Renal cortex interstitium (tissue), 15 donors: ENCODE measurements at places on chromosomes 3 and 15.

DNA sequence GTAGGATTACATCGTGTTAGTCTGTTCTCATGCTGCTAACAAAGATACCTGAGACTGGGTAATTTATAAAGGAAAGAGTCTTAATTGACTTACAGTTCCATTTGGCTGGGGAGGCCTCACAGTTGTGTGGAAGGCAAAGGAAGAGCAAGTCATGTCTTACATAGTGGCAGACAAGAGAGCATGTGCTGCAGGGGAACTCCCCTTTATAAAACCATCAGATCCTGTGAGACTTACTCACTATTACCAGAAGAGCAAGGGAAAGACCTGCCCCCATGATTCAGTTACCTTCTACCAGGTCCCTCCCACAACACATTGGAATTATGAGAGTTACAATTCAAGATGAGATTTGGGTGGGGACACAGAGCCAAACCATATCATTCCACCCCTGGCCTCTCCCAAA lies 3.4 kb downstream of the SLC25A26 start:
- DNase-seq, result no peak

DNA sequence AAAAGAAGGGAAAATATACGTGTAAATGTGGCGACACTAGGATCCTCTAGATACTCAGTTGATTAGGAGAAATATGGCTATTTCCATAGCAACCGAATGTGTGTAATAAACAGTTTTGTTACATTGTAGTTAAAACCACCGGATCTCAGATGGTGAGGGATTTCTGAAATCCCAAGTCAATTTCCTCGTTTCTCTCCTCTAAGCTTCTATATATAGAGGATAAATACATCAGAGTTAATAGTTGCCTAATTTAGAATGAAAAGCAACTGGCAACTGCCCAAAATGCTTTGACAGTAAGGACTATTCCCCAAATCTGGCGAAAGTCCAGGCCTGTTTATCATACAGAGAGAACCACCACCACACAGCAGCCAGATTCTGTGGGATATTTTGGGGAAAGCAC lies 112.6 kb downstream of the GABRB3 start:
- DNase-seq, result no peak

GRCh38 chr15:20357481-20358065 lies 184.0 kb downstream of the GOLGA6L6 start:
- no peak for DNase-seq

DNA sequence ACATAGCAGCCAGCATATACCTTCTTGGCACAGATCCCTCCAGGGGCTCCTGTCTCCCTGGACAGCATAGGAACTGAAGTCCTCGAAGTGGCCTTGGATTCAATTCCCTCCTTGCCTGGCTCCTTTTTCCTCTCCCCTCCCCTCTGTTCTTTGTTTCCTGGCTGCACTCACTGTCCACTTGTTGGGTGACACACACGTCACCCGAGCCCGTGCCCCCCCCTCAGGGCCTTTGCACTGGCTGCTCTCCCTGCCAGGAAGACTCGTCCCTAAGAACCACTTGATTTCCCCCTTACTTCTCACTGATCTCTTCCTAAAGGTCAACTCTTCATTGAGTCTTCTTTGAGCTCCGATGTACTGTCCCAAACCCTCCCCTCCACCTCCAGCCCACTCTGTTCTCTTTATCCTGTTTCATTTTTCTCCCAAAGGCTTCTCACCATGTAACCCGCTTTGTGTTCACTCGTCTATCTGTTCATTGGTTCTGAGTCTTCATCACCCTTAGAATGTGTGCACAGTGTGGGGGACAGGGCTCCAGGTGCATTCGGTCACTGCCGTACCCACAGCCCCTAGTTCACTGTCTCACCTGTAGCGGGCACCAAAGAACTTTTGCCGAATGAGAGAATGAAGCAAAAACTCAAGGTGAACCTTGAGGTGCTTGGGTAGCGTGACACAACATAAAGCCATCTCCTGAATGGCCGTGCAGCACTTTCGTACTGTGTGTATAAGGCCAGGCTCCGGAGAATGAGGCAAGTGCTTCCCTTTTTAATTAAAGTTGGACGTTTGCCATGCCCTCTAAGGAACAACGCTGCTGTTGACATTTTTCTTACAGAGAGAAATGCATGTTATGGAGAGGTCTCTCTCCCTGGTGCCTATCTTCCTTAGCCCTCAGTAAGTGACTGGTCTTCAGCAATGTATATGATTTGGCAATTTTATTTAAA lies 74.0 kb downstream of the CHRNA7 start:
- no peak for DNase-seq

DNA sequence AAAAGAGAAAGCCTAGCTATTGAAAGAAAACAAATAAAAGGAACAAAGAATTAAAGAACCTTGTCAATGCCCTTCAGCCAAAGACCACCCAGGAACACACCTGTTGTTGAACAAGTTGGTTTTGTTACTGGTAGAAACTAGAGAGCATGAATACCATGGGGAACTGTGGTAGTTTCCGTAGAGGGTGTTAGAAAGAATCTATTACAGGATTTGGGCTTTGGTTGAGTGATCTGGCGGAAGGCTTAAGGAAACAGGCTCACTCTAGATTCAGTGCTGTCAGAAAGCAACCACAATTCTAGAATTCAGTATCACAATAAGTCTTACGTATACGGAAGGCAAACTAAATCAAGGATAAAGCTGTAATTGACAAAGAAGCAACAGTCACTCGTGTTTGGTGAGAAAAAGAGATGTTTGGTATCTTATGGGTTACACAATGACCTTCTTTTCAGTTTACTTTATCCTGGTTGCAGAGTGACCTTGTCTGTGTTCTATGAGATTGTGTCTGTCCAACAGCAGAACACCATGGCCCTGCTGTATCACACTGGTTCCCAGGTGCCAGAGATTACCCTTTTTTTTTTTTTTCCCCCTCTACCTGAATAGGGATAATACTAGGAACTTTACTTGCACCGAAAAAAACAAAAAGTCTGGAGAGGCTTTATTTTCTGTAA lies 265.9 kb downstream of the SHQ1 start:
- no peak for DNase-seq

DNA sequence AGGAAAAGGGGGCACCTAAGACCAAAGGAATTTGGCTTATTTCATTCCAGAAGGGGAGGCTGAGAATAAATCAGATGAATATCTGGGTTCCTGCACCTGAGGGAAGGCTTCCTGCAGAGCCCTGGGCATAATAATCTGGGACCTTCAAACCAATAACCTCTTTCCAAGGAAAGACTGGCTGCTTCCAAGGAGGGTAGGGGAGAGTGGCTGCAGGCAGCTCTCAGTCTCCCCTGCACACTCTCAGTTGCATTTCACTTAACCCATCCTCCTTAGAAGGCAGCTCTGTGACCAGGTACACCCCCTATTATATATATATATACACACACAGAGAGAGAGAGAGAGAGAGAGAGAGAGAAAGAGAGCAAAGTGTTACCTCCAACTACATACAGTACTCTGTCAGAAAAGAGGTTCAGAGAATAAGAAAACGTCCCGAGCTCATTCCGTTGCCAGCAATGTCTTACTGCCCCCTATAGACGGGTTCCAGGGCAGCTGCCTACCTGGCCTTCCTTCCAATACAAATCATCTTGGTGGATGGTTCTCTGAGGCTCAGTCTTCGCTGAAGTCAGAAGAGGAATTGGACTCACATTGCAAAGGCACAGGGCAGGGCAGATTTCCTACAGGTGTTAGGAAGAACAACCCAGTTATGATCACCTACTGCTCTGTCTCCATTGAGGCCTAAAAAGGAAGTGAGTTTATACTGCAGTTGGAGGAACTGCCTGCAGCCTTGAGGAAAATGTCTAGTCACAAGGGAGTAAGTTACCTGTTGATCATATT lies 26.1 kb downstream of the CAPN3 start:
- DNase-seq, result peak; percentile 26

GRCh38 chr15:75213768-75214221 lies 12.1 kb downstream of the C15orf39 start:
- DNase-seq, result no peak

DNA sequence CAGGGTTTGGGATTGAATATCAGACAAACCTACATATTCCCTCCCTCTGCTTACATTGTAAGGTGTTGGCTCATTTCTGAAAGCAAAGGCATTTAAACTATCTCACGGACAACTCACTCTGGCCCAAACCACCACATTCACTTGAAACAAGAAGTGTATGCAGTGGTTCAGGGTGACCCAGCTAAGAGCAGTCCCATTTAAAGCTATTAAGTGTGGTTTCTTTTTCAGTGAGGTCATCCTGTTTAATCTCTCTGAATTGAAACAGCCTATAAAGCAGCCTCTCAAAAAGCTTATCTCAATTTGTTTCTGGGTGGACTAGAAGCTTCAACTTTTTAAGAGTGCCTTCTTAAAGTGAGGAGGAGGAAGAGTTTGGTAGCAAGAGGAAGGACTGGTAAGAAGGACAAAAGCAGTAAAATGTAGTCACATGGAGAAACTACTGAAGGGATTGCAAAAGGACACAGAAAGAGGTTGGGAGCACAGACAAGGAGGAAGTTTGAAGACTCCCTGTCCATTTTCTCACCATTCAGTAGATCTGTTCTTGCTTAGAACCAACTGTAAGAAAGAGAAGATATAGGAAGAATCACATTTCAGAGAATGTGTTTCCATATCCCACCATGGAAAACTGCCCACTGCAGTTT lies 151.6 kb downstream of the TMCO5A start:
- no peak for DNase-seq

DNA sequence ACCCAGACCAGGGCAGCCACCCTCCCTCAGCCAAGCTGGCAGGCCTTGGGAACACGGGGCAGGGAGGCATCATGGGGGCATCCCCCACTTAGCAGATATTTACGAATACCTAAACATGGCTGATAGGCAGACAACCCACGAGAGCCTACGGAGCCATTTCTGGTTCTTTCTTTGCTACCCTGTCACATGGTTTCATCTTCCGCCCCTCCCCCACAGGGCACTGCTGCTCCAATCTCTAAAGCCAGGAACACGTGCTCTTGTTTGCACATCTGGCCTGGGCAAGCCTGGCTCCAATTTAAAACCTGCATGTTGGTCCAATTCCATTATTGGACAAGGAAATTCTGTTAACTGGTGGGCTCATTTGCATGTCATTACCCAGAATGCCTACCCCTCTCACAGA lies 447.4 kb upstream of the NR2F2 start:
- no peak for DNase-seq

DNA sequence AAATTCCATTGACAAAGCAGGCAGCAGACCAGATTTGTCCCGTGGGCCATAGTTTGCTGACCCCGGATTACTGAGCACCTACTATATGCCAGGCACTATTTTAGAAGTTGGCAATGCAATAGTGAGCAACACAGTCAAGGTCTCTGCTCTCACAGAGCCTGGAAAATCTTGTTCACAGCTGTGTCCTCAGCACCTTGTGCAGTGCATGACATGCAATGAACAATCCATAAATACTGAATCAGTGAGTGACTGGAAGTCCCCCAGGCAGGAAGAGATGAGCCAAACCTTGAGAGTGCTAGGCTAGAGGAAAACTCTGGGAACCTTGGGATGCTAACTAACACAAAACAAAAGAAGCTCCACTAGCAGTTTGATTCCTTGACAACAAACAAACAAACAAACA lies 14.4 kb downstream of the TM4SF1 start:
- DNase-seq, result no peak

DNA sequence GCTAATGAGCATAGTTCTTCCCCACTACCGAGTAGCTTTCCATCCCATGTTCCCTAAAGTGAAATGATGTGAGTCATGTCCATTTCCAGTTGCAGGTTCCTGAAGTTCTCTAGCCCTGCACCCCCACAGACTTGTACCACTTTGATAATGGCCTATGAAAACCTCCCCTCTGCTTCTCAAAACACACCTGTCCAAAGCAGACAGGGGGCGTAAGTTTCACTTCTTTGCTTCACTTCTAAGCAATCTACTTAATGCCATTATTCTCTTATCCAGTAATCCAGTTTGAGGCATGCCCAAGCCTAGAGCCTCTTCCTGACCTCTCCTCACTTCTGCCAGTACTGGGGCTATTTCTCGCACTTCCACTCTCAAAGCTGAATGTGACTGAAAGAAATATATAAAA lies 305.1 kb downstream of the IGSF11 start:
- no peak for DNase-seq

DNA sequence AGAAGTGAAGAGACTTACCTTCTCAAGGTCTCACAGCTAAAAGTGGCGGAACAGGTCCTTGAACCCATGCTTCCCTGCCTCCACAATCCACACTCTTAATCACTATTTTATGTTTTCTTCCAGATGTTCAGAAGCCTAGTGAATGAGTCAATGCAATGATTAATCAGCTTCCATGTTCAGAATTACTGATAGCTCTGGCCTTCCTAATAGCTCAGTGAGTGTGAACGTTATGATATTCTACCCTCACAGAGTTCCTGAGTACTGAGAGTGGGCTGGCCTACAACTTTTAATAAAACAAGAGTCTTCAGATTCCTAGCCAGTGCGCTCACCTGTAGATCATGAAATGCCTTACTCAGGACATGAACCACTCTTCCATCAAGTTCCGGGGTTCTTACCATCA lies 443.0 kb upstream of the ADAMTS9 start:
- no peak for DNase-seq

DNA sequence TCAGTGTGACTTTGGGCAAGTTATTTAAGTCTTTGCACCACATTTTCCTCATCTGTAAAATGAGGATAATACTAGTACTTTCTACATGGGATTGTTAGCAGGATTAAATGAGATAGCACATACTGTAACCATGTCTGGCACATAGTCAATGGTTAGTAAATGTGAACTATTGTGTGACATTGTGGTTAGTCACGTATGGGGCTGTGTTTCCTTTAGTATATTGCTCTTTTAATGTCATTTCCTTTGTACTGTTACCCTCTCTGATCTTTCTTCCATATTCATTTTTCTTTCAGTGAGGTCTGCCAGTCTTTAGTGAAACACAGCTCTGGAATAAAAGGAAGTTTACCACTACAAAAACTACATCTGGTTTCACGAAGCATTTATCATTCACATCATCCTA lies 21.4 kb downstream of the OPA1 start:
- DNase-seq, result no peak

DNA sequence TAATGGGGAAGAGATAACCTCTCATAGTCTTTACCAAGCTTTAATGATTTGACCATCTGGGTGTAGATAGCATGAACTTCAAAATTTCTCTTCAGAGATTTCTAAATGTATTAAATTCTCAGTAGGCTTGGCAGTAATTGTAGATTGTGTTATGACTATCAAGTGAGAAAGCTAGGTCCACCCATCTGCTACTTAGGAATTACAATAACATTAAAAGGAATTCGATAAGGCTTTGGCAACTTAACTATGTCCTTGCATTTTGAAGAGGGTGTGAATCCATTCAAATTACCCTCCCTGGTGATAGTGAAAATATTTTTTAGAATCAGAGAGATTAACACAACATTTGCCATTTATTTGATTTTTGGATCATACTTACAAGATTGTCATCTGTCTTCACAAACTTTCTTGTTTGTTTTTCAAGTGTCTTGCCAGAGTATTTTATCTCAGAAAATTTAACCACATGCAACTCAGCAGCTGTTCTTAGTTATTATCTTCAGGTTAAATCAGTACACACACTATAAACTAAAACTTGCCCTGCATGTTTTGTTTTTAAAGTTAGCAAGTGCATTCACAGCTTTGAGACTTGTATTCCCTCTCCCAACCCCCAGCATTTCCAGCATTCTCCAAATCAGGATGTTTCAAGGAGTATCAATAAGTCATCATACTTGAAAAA lies 69.6 kb upstream of the COL8A1 start:
- no peak for DNase-seq
